ENCODE measurements at places on chromosomes 2 and 18.

- DNase-seq, result no peak
These were observed 15.8 kb upstream of the BOD1L2 start for GRCh38 chr18:57131101-57131500.

GRCh38 chr2:119518401-119519056 is 5.8 kb downstream of the SCTR start:
- no peak for DNase-seq

DNA sequence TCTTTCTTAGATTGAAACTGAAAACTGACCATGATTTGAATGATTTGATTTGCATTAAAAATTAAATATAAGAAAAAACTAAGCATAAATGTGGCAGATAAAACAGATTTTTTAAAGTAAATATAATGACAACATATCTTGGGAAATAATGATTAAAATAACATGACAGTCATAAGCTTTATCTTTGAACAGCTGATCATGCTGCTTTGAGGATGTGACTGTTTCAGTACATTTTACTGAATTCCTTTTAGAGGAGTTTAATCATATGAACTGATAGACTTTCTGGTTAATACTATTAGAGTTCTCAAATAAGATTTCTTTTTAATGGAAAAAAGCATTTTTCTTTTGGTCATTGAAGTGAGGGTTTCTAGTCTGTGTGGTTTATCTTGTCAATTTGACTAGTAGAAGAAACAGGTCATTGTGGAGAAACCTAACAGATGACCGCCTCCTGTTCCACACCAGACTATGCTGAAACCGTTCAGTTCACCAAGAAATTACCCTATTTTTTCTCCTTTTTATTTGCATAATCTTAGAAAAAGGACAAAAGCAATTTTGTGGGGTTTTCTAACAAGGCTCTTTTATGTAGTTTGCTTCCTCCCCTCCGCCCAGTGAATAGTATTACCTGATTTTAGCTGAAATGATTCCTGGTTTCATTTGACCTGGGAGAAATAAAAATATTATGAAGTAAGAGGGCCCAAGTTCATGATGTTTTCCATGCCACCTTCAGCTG is 262.1 kb downstream of the PTGR3 start:
- DNase-seq, result no peak

DNA sequence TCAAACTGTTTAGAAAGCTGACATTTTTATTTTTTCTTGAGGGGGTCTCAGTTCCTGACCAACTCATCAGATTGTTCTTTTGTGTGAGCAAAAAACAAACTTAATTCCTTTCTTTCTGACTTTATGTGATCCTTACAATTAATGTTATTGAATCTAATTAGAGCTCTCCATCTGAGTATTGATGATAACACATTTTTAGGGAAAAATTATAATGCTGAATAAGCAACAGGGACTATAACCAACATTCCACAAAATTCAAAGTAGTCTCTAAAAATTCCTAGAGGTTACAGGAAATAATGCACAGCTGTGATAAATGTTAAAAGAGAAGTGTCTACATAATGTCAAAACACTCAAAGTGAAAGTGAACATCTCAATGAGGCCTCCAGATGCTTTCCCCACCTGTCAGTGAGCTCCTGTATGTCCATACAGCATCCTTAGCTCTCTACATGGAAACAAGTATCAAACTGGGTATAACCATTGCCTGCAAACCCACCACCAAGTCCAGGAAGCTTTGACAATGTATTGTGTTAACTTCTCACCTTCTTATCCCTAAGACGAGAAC is 786.0 kb upstream of the SLC39A10 start:
- DNase-seq, result no peak

- DNase-seq, result no peak
These were observed 561.9 kb downstream of the ARHGAP15 start for GRCh38 chr2:143691121-143691520.

DNA sequence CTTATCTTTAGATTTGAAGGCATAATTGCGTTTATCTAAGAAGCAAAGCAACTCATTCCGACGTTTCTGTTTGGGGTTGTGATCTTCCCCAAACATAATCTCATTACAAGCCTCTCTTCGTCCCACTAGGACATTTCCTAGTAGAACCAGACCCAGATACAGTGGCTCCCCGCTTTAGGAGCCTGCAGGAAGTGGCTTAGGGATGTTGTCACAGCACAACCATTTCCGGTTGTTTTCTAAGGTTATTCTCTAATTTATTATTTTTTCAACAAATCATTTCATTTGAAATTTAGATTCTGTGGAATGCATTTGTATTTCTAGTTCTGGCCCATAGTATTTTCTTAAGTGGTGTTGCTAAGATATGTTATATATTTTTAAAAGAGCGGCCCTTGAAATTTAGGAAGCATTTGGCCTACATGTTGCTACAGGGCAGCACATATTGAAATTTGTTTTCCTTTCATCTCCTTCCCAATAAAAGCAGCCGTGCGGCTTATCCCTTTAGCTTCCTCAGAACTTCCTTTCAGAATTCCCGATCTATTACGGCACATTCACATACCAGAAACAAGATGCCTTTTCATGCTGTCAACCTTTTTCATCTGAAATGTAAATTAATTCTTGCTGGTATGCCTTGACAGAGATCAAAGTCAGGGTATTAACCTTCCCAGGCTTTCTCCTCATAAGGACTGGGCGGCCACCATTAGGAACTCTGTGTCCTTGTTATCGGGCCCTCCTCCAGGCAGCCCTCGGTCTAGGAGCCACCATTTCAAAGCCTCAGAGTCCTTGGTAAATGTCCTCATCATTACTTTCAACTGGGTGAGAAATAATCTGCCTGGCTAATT is 210.9 kb upstream of the SP5 start:
- DNase-seq, result no peak

DNA sequence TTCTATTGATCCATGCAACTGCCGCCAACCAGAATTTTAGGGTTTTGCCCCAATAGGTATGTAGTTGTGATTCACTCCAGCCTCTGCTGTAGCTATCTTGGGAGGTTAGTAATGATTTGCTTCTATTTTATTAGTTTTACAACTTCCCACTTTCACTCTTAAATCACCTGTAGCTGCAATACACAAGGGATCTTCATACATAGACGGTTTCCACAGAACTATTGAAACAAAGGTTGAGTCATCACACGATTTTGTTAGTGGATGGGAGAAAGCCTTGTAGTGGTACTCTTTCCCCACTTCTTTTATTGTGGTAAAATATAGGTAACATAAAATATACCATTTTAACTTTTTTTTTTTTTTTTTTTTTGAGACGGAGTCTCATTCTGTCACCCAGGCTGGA is 104.2 kb upstream of the SPRED2 start:
- no peak for DNase-seq

- no peak for DNase-seq
These were observed 170.9 kb downstream of the KCNS3 start for GRCh38 chr2:18049325-18049724.

DNA sequence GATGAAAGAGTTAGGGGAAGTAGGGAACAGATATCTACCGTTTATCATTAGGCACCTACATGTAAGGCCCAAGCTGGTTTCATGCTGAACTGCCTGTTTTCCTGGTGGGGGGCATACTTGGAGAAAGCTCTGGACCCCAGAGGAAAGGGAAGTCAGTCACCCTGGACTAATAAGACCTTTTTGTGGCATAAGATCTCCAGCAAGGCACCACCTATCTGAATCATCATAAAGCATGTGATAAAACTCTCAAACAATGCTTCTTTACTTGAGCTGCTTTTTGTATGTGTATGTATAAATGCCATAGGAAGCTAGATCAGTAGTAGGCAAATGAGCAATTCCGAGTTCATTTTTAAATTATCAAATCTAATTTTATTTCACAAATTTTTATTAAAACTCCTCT is 104.8 kb downstream of the TANC1 start:
- no peak for DNase-seq

- no peak for DNase-seq
These were observed 97.9 kb upstream of the ZNF516 start for GRCh38 chr18:76592981-76593381.

GRCh38 chr2:112530728-112531127 is 11.5 kb upstream of the POLR1B start:
- DNase-seq, result no peak

DNA sequence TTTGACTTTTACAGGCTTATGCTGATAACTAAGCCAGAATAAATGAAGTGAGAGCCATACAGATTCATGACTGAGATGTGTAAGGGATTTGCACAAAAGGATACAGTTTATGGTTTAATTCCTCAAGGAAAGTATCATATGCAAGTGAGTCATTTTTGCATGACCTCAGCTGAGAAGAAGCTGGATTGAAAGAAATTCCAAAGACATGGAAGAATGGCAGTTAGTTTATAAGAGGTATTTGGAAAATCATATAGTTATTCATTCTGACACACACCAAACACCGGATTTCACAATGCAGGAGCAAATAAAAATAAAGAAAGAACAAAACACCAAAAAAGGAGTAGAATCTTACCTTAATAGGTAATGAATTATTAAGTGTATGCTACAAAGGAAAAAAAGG is 83.2 kb upstream of the RND3 start:
- no peak for DNase-seq

GRCh38 chr2:29143657-29144056 is 28.4 kb downstream of the CLIP4 start:
- no peak for DNase-seq

- no peak for DNase-seq
These were observed 125.1 kb downstream of the TMEM200C start for GRCh38 chr18:5770176-5770575.

GRCh38 chr2:225040856-225041206 is 1.4 kb downstream of the DOCK10 start:
- no peak for DNase-seq

DNA sequence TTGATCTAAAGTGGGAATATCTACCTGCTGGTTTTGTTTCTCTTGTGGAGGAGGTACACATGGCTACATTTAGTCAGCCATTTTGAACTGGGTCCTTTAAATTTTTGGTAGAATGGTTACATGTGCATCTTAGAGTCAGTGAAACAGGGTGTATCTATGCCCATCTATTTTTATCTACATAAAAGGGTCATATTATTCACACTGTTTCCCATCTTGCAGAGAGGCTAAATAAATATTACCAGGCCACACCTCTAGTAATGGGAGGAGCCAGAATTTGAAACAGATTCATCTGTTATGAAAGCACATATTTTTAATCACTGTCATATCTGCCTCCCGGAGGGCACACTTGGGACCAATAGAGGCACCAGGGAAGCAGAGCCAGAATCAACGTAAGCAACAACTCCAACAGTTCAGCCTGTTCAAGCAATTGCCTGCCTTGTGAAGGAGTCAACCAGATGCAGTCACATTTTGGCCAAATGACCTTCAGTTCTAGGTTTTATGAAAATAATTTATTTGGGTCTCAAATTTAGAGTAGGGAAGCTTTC is 376.8 kb downstream of the TSN start:
- no peak for DNase-seq

- no peak for DNase-seq
These were observed 85.7 kb upstream of the RBBP8 start for GRCh38 chr18:22847392-22847791.

DNA sequence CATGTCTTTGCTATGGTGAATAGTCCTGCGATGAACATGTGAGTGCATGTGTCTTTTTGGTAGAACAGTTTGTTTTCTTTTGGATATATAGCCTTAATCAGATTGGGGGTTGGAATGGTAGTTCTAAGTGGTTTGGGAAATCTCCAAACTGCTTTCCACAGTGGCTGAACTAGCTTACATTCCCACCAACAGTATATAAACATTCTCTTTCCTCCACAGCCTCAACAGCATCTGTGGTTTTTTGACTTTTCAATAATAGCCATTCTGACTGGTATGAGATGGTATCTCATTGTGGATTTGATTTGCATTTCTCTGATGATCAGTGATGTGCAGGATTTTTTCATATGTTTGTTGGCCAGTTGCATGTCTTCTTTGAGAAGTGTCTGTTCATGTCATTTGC is 112.2 kb upstream of the SESTD1 start:
- no peak for DNase-seq

DNA sequence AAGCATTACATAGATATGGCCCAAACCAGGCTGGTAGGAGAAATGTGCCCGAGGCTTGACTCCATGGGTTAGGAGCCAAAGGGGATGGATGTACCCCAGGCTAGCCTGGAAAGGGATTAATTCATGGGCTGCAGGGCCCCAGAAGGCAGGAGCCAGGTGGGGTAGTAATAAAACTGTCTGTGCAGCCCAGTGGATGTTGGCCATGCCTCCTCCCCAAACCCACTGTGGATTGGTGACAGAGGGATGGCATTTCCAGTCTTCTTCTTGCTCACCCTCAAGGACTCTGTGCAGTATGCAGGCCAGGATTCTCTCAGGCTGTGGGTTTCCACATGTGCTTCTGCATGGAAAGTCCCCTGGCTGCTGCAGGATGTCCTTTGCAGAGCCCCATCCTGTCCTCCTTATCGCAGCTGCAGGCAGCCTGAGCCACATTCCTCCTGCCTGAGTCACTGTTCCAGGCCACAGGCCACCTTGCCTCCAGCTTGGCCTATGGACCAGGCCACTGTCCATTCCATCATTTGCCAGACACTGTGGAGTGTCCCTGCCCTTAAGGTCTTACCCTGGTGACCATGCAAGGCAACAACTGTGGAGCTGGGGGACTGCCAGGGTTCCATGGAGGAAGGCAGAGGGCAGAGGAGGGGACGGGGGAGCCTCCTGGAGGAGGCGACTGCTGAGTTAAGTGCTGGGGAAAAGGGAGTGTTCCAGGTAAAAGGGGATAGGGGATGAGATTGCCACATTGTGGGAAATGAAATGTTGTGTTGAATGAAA is 38.9 kb downstream of the INO80C start:
- DNase-seq, result no peak

- peak; percentile 55 for DNase-seq
These were observed 45.1 kb downstream of the HS6ST1 start for GRCh38 chr2:128273469-128274081.

GRCh38 chr18:76621226-76621625 is 126.2 kb upstream of the ZNF516 start:
- peak; percentile 39 for DNase-seq

DNA sequence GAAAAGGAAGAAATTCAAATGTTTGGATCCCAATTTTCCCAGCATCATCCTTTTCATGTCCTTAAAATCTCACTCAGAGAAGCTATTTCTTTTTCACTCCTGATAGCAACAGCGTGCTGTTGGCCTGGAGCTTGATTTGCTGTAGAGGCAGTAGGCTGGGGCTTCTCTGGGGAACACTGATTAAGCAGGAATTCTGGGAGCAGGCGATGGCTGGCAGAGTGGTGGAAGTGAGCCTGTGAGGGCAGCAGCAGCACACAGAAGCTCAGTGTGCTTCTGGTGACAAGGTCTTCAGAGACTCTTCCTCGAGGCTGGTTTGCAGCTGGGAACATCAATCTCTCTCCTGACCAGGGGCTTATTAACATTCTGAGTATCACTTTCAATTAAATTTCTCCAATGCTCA is 284.6 kb downstream of the DPP10 start:
- no peak for DNase-seq

DNA sequence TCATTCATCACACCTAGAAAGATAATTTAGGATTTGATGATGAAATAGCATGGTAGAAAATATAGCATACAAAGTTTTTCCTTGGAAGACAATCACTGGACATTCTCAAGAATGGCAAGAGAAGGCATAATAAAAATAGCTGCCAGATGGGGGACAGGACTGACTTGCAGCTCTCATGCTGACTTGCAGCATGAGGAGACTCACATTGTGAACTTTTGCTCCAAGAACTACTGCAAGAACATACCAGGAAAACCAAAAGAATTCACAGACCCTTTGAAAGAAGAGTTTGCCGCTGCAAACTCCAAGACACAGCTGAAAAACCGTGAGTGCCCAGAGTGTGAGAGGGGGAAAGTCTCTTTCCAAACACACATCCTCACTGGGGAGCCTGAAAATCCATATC is 47.0 kb downstream of the CRYGD start:
- no peak for DNase-seq

Measured in NCI-H1105 treated with DMSO at 0.1 percent for 48 hours (cell line).